ENCODE measurements at places on chromosomes 13 and 19. TPM values are rescaled to one million over a fixed set of nuclear protein-coding genes. Genes with fewer than 3 reads are reported as not detected.

RNF17 gene
- 0.30 TPM for polyA plus RNA-seq

IGSF23 gene
- polyA plus RNA-seq, result 0.81 TPM

RANBP3 gene
- 102 TPM for polyA plus RNA-seq

SEMA6B gene
- polyA plus RNA-seq, result 108 TPM

ONECUT3 gene
- not detected for polyA plus RNA-seq

TEX101 gene
- not detected for polyA plus RNA-seq

KLF1 gene
- not detected for polyA plus RNA-seq

PLEKHA4 gene
- polyA plus RNA-seq, result 4.5 TPM

DNA sequence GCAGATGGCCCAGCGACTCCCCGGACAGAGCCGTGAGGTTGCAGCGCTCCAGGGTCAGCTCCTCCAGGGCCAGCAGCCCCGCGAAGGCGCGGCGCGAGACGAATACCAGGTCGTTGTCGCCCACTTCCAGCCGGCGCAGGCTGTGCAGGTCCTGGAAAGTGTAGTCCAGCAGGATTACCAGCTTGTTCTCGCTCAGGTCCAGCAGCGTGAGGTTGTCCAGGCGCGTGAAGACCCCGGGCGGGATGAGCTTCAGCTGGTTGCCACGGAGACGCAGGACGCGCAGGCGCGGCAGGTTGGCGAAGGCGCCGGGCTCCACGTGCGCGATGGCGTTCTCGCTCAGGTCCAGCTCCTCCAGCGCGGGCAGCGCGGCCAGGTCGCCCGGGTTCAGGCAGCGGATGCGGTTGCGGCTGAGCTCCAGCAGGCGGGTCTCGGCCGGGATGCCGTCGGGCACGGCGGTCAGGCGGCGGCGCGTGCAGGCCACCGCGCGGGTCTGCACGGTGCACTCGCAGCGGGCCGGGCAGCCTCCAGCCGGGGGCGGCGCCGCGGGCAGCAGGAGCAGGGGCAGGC, 9.3 kb upstream of the PEAK3 start:
- H3K4me1 ChIP-seq, result peaks cover 5% of the 10 kb centered on the region
- peak; percentile 26 for DNase-seq
- H3K27ac ChIP-seq, result no peak overlapping the region
- H3K4me3 ChIP-seq, result no peak overlapping the region

GRCh38 chr19:50496189-50497021, 14.6 kb downstream of the JOSD2 start:
- no peak for DNase-seq
- no peak overlapping the region for H3K4me3 ChIP-seq
- H3K27me3 ChIP-seq, result peaks cover 5% of the 10 kb centered on the region

GRCh38 chr13:28751175-28751960, 32.6 kb upstream of the SLC46A3 start:
- DNase-seq, result no peak
- peaks cover 5% of the 10 kb centered on the region for H3K27me3 ChIP-seq
- peaks cover 34% of the 10 kb centered on the region for H3K4me1 ChIP-seq
- no peak overlapping the region for H3K4me3 ChIP-seq

GRCh38 chr19:45423589-45424190, at the start of gene ERCC1:
Gene ERCC1 (minus strand): TSS chr19:45423917. CDS start chr19:45423374, 543 bp downstream.
- peak within 1 kb of the TSS; percentile 100 for H3K27ac ChIP-seq
- peaks cover 30% of the 10 kb centered on the region for H3K4me1 ChIP-seq
- peaks cover 10% of the 10 kb centered on the region for H3K36me3 ChIP-seq
- peak; percentile 94 for DNase-seq
- H3K4me3 ChIP-seq, result peak within 1 kb of the TSS; percentile 74

DNA sequence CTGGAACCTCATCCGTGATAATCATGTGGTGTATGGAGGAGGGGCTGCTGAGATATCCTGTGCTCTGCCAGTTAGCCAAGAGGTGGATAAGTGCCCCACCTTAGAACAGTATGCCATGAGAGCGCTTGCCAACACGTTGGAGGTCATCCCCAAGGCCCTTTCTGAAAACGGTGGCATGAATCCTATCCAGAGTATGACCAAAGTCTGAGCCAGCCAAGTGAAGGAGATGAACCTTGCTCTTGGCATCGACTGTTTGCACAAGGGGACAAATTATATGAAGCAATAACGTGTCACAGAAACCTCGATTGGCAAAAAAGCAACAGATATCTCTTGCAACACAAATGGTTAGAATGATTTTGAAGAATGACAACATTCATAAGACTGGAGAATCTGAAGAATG, 251.2 kb upstream of the OBI1 start:
- no peak for DNase-seq
- no peak overlapping the region for H3K27ac ChIP-seq
- no peaks in the 10 kb centered on the region for H3K4me1 ChIP-seq
- no peaks in the 10 kb centered on the region for H3K27me3 ChIP-seq

- H3K4me1 ChIP-seq, result peaks cover under 1% of the 10 kb centered on the region
- peaks cover 1% of the 10 kb centered on the region for H3K27me3 ChIP-seq
- H3K4me3 ChIP-seq, result no peak overlapping the region
- no peak for DNase-seq
- no peaks in the 10 kb centered on the region for H3K36me3 ChIP-seq
These were observed 59.2 kb upstream of the RCBTB2 start for GRCh38 chr13:48591889-48592687.

DNA sequence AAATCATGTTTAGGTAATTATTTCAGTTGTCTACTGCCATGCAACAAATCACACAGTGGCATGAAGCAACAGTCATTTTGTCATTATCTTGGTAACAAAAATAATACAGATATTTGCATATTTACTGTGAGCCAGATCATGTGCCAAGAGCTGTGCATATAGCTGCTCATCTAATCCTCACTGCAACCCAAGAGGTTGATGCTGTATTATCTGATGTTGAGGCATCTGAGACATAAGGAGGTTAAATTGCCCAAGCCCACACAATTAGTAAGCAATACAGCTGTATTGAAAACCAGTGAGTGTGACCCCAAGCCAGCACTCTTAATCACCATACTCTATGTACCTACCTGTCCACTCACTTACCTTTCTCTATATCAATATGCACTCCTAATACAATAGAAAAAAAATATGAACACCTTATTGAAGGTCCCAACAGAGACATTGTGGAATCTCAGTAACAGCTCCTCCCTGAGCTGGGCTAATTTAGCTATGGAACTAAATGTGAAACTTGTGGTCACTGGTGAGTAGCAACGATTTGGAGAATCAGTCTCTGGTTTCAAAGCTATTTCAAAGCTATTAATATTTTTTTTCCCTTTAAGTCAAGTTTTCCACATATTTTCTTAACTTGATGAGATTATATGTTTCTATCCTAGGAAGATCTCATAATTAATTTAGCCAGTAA, 185.2 kb downstream of the KLF12 start:
- DNase-seq, result no peak
- no peak overlapping the region for H3K27ac ChIP-seq
- no peaks in the 10 kb centered on the region for H3K36me3 ChIP-seq
- H3K27me3 ChIP-seq, result no peaks in the 10 kb centered on the region
- no peak overlapping the region for H3K4me3 ChIP-seq

DNA sequence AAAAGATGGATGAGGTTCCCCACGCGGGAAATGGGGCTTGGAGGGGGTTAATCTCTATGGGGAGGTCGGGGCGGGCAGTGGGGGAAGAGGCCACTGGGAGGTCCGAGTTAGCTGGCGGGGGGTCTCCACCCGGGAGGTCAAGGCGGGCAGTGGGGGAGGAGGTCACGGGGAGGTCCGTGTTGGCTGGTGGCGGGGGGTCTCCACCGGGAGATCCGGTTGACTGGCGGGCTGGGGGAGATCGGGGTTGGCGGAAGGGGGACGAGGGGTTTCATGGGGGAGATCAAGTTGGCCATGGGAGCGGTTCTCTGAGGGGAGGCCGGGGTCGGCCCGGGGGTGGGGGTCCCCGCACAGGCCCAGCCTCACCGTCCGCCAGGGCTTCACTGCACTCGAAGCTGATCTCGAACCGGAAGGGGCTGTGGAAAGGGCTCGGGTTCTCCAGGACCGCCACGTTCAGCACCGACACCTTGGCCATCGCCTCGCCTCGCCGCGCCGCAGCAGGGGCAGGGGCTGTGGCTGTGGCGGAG, 342 bp downstream of the ASF1B start:
- DNase-seq, result no peak
- H3K4me3 ChIP-seq, result peak overlapping the region; percentile 67
- no peak overlapping the region for H3K27ac ChIP-seq

DNA sequence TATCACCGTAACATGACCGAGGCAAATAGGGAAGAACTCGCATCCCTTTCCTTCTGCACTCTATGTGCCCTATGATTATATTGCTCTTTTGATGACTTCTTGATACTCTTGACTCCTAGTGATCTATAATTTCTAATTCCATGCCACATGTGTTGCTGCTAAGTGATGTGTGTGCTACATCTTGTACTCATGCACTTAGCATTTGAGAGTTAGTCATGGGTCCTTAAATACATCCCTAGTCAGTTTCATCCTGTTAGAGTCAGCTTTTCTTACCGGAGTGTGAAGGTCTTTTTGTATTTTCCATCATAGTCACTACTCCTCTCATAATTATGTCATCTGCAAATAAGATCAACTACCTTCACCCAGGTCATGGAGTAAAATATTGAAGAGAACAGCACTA, 30.2 kb downstream of the RXFP2 start:
- peaks cover 15% of the 10 kb centered on the region for H3K4me1 ChIP-seq
- no peak overlapping the region for H3K27ac ChIP-seq
- no peak overlapping the region for H3K4me3 ChIP-seq
- DNase-seq, result no peak
- no peaks in the 10 kb centered on the region for H3K36me3 ChIP-seq

- DNase-seq, result no peak
- no peaks in the 10 kb centered on the region for H3K27me3 ChIP-seq
- no peak overlapping the region for H3K4me3 ChIP-seq
- H3K27ac ChIP-seq, result no peak overlapping the region
These were observed 42.3 kb downstream of the ZNF611 start for GRCh38 chr19:52692431-52693008.

GRCh38 chr19:31337008-31337914, 12.0 kb downstream of the TSHZ3 start:
- H3K36me3 ChIP-seq, result no peaks in the 10 kb centered on the region
- H3K4me3 ChIP-seq, result no peak overlapping the region
- H3K4me1 ChIP-seq, result peaks cover 2% of the 10 kb centered on the region
- DNase-seq, result no peak

GRCh38 chr19:8641908-8642547, 11.6 kb downstream of the NFILZ start:
- H3K4me1 ChIP-seq, result no peaks in the 10 kb centered on the region
- DNase-seq, result peak; percentile 44
- no peak overlapping the region for H3K27ac ChIP-seq
- no peak overlapping the region for H3K4me3 ChIP-seq
- H3K27me3 ChIP-seq, result no peaks in the 10 kb centered on the region
- no peaks in the 10 kb centered on the region for H3K36me3 ChIP-seq

DNA sequence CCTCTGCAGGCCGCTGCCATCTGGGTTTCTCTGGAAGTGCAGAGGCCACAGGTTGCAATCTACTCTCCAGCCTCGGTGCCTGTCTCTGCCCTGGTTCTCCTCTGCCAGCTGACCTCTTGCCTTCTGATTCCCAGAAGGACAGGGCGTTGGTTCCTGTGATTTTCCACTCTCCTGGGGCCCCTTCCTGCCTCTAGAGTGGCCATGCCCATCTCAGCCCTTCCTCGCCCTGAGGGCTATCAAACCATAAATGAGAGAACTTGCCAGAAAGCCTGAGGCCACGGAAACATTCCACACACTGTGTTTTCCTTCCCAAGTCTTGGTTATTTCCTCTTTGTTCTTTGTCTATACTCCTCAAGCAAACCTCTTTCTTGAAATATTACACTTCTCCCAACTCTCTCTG, 146.2 kb downstream of the SHISA2 start:
- peaks cover 13% of the 10 kb centered on the region for H3K4me1 ChIP-seq
- DNase-seq, result peak; percentile 11

DNA sequence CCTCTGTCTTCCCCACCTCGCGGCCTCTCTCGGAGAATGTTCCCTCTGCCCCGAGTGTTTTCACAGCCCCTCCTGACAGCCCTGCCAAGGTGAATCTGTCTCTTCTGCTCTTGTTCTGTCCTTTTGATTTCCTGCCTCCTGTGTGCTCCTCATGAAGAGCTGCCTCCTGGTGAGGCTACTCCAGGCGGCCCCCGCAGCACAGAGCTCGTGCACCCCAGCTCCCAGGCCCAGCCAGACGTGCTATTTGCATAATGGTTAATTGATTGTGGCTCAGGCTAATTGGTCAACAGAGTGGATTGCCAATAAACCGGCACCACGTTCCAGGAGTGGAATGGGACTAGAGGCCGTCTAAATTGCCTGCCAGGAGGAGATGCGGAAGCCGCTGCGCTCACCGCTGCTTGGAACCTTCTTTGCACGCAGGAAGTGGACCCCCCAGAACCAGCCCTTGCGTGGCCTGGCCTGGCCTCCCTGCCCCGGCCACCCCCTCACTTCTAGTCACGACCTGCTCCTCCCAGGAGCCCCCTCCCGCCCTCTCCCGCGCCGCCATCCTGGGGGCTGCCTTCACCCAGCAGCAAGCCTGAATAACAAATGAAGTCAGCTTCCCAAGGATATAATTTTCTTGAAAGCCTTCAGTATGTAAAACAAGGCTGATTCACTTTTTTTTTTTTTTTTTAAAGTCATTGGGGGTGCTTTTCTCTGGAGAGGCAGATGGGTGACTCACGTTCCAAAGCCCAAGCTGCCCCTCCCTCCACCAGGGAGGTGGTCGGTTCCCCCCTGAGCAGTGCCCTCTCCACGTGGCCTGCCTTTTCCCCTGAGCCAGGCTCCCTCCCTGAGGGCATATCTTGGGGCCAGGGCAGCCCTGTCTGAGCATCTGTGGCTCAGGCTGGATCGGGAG, 144.0 kb downstream of the KDM4B start:
- H3K4me1 ChIP-seq, result no peaks in the 10 kb centered on the region
- H3K27me3 ChIP-seq, result no peaks in the 10 kb centered on the region
- peaks cover 4% of the 10 kb centered on the region for H3K36me3 ChIP-seq
- DNase-seq, result no peak

All from endothelial cell of umbilical vein (primary cell).